Activated effector memory CD4-positive, alpha-beta T cell treated with Interleukin-2 at 50 U/mL for 16 hours (primary cell): ENCODE measurements at places on chromosomes 11 and 22.

DNA sequence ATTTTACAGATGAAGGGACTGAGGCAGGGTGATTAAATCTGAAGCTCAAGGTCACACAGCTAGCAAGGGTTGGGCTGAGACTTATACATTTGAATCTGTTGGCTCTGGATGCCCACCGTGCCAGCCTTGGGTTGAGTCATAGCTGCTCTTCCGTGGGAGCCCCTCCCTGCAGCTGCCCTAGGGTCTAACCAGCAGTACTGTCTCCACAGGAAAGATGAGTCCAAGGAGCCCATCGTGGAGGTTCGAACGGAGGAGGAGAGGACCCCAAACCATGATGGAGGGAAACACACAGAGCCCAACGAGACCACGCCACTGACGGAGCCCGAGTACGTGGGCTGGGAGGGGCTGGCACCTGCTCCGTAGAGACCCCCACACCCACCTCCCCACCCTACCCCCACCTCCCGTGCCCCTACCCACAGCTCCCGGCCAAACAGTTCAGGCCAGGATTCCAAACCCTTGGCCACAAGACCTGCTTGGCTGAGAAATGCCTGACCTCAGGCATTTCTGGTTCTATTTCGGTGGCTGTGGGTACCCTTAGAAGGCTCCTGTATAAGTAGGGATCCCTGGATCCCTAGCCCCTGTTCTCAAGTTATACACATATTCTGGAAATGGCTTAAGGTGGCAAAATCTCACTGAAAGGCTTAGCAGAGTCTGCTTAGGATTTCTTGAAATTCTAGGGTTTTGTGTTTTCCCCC lies 42.7 kb upstream of the TTC12 start:
- no peak for DNase-seq

GRCh38 chr11:62804310-62805075 lies 747 bp downstream of the NXF1 start:
- DNase-seq, result no peak

GRCh38 chr11:3056296-3057068 lies 741 bp downstream of the CARS1 start:
- DNase-seq, result no peak

DNA sequence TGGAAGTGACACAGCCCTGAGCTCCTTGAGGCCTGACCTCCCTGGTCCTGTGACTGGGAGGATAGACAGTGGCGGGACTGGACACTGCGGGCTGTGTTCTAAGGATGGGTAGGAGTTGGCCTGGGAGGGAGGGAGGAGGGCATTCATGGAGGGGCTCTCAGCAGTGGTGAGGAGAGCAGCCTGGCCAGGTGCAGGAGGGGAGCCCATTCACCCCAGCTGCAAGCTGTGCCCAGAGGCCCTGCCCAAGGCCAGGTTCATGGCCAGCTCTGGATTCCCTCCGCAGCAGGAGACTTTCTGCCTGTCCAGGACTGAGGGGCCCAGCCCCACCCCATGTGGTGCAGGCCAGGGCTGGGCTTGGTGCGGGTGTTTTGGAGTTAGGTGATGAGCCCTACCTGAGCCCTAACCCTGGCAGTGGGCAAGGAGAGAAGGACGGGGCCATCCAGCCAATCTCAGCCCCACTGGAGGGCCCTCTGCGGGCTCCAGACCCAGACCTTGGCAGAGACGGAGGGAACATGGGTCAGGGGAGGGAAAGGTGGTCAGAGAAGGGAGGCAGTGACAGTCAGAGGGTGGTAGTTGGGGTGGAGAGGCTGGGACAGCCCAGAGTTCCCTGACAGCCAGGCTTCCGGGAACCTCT lies 26.8 kb downstream of the CACNA1I start:
- DNase-seq, result no peak
